ENCODE measurements at places on chromosomes 3 and 15.
A peak's percentile ranks its signal among the peaks of the same experiment; 100 is the strongest.

DNA sequence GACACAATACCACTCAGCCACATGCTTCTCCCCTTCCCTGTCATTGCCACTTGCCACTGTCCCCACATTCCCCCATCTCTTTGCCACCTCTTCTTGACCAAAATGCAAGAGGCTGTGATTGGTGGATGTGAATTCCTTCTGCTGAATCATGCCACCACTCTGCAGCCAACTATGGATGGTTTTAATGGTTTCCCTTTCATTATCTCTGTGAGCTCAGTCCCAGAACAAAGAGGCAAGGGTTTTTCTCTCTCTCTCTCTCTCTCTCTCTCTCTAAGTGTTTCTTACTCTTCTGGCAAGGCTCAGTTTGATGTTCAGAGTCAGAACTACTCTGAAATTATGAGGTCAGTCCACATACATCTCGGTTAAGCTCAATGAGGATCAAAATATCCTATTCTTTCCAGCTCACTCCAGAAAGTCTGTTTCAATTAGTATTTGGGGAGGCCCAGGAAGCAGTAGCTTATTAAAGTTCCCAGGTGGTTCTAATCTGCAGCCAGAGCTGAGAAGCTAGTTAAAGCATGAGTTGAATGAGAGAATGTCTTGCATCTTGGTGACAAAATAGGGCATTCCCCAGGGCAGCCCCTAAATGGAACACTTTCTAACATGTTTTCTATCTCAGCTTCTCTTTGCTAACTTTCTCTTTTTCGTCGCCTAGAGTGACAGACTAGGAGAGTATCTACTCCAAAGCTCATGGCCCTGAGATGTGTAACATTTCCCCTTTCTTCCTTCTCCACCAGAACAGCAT lies 8.5 kb upstream of the ILDR1 start:
- DNase-seq = no peak

GRCh38 chr3:149417174-149417573 lies 39.7 kb upstream of the TM4SF1 start:
- DNase-seq = no peak

- DNase-seq = no peak
These were observed 23.4 kb downstream of the VPS39 start for GRCh38 chr15:42184736-42185135.

- DNase-seq = no peak
These were observed 244.6 kb downstream of the ARPP21 start for GRCh38 chr3:35883929-35884328.

DNA sequence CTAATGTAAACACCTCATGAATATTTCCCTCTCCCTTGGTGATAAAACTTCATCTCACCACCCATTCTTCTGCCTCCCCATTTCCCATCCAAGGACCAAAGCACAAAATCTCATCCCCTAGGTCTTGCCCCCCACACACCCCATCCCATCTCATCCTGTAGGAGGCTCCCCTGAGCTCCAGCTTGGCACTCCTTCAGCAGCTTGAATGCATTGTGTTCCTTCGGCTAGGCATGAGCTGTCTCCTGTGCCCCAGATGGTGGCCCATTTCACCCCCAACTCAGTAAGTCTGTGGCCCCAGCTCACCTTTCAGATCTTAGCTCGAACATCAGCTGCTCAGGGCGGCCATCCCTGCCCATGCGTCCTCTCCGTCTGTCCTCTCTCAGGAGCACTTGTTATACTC lies 203.6 kb upstream of the NR2F2 start:
- no peak for DNase-seq

- DNase-seq = no peak
These were observed 65.3 kb upstream of the FLNB start for GRCh38 chr3:57942872-57943283.

- DNase-seq = no peak
These were observed 32.4 kb upstream of the ALDH1A3 start for GRCh38 chr15:100847194-100847593.

- DNase-seq = no peak
These were observed 222.1 kb upstream of the NR2F2 start for GRCh38 chr15:96108405-96108804.

DNA sequence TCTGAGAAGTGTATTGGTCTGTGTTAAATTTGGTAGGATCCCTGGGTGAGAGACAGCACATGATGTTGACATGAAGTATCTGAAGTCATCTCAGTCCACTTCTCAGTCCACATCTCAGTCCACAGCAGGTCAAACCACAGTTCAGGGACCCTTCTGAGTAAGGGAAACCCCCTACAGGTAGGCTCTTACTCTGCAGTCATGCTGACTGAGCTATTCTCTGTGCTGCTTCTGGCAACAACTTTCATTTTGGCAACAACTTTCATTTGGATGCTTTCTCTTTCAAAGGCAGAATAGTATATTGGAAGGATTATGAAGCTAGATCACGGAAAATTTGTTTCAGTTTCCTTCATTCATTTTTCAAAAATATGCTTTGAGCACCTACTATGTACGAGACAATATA lies 178.2 kb upstream of the GOLIM4 start:
- no peak for DNase-seq

DNA sequence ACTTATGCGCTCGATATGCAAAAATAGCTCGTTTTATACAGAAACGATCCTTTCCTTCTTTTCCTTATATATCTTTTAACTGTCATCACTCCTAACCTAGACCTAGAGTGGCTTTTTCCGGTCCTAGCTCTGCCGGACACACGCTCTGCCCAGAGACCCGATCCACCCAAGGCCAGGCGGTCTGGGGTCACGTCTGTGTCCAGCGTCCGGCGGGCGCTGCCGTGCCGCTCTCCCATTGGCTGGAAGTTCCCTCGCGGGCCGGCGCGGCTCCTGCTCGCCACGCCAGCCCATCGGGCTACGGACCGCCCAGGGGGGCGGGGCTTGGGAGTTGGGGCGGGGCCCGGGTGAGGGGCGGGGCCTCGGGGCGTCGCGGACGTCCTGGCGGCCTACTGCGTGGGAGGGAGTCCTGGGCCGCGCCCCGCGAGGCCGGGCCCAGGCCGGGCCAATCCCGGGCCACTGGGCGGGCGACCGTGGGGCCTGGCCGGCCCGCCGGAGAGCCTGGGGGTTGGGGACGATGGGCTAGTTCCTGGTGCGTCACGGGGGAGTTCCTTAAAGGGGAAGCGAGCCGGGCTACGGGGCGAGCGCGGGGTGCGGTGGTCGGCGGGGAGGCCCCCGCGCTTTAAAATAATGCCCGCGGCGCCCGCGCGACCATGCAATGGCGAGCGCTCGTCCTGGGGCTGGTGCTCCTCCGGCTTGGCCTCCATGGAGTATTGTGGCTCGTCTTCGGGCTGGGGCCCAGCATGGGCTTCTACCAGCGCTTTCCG lies at the start of gene EDEM1:
Gene EDEM1, plus strand, starts transcription at position 552 of the 764 bp plus-strand sequence. Its CDS starts 99 bp downstream, at position 651.
- DNase-seq = peak; percentile 64

GRCh38 chr3:185995352-185995751 lies 57.5 kb upstream of the TRA2B start:
- no peak for DNase-seq

DNA sequence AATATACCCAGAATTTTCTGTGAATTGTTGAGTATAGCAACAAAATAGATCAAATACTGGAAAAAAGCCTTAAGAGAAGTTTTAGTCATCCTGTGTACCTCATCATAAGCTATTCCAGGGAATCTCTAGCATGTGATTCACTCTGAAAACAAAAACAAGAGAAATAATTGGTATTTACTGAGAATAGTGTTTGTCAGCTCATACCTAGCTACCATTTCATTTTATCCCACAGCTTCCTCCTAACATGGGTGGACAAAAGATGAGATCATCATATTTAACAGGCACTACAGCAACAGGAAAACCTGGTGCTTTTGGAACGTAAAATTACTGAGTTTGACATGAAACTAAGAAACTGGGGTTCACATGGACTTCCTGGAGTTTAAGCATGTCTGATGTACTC lies 753.5 kb upstream of the NECTIN3 start:
- DNase-seq = no peak

GRCh38 chr3:47250309-47251060 lies 32.1 kb downstream of the KIF9 start:
- no peak for DNase-seq

DNA sequence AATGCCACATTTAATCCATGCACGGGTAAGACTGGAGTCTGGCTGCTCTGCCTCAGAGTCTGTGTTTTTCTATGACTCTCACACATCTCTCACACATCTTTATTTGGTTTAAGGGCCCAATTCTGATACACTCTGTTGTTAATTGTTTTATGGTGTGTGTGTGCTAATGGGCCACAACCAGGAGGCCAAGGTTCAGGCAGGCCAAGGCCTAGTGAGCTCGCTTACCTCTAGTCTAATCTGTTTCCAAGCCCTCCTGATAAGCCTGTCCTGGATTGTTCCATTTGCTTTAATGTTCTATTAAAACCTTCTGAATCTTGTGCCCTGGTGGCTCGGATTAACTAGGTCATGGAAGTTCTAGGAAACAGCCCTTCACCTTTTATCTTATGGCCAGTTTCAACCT lies 445.4 kb upstream of the DPH6 start:
- no peak for DNase-seq

- DNase-seq = peak; percentile 43
These were observed 157.3 kb downstream of the ADAMTS9 start for GRCh38 chr3:64530434-64531049.

GRCh38 chr3:25831578-25831977 lies 41.7 kb downstream of the OXSM start:
- DNase-seq = no peak

- no peak for DNase-seq
These were observed 710 bp downstream of the ABHD10 start for GRCh38 chr3:111979434-111980038.

GRCh38 chr15:63887630-63888029 lies 53.9 kb upstream of the HERC1 start:
- no peak for DNase-seq
